ENCODE measurements at places on chromosomes 11 and 22.

DNA sequence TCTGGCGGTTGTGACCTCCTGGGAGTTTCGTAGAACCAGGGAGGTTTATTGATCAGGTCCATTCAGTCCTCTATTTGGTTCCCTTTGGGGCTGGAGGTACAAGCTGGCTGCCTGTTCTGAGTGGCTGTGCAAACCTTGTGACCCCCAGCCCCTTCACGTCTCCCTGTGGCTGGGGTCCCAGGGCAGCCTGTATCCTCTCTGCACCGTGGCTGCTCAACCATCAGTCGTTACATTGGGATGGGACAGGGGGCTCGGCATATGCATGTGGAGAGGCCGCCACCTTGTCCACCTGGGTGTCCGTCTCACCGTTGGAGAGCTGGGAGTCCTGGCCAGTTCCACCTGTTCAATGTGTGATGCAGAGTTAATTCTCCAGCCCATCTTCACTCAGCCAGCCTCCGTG is 195.7 kb downstream of the TBC1D22A start:
- no peak for DNase-seq

DNA sequence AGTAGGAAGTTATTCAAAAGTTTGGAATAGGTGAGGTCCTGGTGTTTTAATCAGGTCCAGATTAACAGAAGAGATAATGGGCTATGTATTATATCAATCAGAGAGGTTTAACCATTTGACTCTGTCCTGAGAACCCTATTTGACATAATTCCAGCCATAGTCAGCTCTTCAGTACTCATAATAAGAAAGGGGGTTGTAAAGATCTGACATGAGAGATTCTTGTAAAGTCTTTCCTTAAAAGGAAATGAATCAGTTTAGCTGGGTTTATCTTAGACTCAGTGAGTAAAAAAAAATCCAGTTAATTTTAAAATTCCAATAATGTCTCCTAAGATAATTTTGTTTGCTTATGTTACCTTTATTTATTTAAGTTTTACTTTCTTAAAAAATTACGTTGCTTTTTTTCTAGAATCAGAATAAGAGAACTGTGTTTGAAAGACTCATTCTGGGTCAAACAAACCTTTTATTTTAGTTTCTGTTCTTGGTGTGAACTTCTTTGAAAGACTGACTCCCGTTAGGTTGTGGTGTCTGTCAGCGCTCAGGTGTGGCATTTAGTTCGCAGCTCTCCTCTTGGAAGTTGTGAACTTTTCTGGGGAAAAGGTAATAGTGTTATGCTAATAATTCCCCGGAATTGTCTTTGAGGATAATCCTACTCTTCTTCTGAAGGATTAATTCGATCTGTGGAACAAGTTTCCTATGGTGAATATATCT is 20.5 kb downstream of the NUCB2 start:
- DNase-seq = no peak

DNA sequence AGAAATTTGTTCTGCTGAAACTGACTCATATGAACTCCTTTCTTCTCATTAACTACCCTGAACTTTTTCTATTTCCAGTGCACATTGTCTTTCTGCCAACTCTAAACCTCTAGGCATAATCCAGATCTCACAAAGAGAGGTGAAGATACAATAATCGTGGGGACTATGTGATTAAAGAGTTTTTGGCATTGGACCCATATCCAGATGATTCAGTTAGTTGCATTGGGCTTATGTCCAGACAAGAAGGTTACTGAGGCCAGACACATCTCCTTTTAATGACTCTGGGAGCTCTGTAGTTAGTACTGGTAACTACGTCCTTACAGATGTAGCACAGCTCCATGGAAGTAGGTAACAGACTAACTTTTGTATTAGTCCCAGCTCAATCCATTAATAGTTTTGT is 273.0 kb downstream of the CASP12 start:
- no peak for DNase-seq

DNA sequence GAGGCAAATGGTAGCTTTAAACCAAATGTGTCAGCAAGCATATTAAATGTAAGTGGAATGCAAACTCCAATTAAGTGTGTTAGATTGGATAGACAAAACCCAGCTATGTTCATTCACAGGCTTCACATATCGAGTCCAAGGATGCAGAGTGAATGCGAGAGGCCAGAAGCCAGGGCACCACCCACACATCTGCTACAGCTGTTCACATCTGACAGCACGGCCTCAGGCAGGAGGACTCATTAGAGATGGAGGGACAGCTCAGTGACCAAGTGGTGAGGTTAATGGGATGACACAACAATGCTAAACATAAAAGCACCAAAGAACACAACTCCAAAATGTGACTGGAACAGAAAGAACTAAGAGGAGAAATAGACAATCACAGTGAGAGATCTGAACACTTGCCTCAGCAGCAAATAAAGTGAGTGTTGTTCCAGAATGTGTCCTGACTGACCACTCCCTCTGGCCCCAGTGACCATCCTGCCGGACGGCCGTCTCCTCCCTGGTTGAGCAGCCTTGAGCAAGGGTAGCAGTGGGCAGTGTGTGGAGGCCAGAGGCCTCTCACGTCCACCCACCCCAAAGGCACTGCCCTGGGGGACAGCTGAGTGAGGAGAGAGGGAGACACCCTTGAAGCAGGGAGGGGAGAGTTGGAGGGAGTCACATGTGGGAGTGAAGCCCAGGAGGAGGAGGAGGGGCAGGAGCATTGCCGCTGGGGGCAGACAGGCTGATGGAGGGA is 23.8 kb downstream of the ALG12 start:
- DNase-seq = no peak

DNA sequence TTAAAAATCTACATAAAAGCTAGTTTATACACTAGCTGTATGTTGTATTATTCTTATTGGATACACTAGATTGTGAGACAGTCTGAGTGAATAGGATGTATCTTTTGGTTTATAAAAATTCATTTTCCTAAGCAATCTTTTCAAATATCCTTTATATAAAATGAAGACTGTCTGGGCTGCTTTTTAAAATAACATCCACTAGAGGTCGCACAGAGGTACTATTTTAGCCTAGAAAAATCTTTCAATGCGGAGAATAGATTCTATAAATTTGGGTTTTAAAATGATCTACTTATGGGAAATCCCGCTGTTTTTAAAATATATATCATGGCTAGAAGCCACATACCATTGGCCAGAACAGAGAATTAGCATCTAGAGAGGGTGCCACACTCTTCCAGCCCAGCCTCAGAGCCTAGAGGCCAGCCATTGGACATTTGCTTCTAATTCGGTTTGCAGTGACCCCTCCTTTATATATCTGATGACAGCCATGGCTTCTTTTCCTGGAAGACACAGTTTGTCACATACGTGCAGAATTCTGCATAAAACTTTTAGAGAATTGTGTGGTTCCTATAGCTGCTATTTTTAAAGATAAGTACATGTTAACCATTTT is 7.3 kb downstream of the C11orf97 start:
- DNase-seq = peak; percentile 49

- no peak for DNase-seq
These were observed at the start of gene NOX4 for GRCh38 chr11:89490981-89491690. Gene NOX4, minus strand, starts transcription at chr11:89491375. Its CDS starts 129 bp downstream, at chr11:89491246.

DNA sequence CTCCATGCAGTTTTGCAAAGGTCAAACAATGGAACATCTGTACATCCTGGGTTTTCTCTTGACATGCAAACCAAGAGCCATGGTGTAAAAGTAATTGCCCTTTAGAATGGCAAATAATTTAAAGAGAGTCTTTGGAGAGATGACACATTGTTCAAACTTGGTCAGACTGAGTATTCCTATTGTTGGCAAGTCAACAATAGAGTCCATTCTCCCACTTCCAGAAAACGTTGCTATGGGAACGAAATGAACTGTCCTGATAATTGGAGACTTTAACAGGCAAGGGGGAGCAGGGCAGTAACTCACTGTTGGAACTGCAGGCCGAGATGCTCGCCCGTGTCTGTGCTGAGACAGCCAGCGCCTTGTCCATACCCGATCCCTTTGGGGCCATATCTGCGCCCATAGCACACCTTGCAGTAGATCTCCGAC is 13.9 kb downstream of the CSRP3 start:
- no peak for DNase-seq

Measured in CD4-positive, alpha-beta T cell treated with Interleukin-4 for 1 hour (primary cell).